ENCODE measurements at places on chromosomes 12 and 14. TPM values are rescaled to one million over a fixed set of nuclear protein-coding genes. Genes with fewer than 3 reads are reported as not detected.
A peak's percentile ranks its signal among the peaks of the same experiment; 100 is the strongest.

Gene C12orf54
- total RNA-seq, result not detected

Gene RASAL1
- total RNA-seq, result not detected

Gene TAS2R7
- total RNA-seq, result not detected

Gene LRP1-AS
- not detected for total RNA-seq

Gene FKBP3
- total RNA-seq, result 27.4 TPM

Gene TPPP2
- total RNA-seq, result not detected

Gene ESPL1
- total RNA-seq, result 2.0 TPM

Gene KRT83
- total RNA-seq, result not detected

DNA sequence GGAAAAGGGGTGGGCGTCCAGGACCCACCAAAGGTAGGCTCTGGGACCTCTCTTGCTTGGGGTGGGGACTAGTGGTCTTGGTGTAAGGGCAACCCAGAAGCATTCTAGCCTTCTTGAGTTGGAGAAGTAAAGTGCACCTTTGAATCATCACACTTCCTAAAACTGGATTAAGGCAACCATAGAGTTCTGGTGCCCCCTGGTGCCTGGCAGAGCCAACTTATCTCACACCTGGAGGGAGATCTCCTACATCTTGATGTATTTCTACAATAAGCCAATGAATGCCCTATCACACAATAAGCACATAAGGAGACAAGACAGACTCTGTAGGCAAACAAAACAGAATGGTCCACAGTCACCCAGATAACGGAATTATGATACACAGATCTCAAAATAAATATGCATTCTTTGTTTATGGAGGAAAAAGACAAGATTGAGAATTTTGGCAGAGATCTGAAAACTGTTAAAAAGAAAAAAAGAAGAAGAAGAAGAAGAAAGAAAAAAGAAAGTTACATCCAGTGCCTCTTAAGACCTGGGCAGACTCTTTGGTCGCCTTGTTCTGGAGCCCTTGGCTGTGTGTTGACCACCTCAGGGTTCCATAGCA is 95.9 kb upstream of the PPP2R5C start:
- no peak for DNase-seq

- DNase-seq, result no peak
Measured at GRCh38 chr12:102708108-102708507, 208.9 kb downstream of the PAH start.

DNA sequence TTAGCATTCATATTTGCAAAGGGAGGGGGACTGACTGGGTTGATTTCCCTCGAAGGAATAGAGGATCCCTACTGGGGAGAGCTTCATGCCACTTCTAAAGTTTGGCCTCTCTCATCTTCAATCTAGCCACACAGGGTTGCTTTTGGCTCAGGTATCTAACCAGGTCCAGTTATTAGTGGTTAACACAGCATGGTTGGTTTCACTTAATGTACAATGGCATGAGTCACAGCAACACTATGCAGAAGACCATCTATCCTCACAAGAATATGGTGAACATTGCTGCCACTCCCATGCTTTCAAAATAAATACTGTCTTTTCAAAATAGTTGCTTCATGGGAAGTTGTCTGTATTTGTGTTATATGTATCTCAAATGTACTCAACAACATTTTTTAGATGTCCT is 6.6 kb upstream of the RAB3IP start:
- no peak for DNase-seq

DNA sequence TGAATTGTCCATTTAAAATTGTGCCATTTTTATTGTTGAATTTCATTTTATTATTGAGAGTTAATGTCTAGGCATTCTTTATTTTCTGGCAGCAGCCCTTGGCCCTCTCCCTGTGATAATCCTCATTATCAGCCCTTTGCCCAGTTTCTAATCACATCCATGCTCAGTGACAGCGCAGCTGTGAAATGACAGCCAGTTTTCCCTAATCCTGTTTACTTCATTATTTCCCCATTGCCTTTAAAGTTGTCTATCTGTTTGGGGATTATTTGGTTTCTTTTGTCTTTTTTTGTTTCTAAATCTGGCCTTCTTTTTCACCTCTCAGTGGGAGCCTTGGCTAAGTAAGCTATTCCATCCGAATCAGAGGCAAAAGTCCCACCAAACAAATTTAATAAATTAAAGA is 476.9 kb downstream of the SLC6A15 start:
- DNase-seq, result no peak

DNA sequence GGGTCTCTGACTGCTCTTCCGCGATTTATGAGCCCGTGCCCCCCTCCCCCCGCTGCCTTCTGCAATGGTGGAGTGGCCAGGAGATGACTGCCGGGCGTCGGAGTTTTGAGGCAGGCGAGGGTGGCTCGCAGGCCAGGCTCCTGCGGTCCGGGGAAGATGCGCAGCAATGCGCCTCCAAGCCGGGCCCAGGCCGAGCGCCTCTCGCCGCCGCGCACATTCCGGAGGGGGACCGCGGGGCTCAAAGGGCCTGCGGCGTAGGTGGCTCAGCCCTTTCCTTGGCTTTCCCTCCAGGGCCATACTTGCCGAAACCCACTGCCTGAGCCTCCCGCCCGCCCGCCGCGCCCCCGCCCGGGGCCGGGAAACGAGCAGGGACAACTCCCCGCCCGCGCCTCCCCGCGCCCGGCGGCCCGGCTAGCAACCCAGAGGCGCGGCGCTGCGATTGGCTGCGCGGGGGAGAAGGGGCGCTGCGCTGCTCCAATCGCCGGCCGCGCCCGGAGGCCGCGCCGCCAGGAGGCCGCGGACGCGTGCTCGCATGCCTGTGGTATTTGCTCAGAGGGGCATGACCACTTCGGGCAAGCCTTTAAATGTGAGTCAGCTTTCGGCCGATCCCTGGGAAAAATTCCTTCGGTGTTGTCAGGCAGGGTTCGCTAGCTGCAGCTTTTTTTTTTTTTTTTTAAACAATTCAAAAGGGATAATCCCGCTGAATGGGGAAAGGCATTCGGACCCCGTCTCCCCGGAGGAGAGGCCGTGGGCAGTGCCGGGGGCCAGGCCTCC is 157.9 kb upstream of the PARP11 start:
- peak; percentile 52 for DNase-seq

DNA sequence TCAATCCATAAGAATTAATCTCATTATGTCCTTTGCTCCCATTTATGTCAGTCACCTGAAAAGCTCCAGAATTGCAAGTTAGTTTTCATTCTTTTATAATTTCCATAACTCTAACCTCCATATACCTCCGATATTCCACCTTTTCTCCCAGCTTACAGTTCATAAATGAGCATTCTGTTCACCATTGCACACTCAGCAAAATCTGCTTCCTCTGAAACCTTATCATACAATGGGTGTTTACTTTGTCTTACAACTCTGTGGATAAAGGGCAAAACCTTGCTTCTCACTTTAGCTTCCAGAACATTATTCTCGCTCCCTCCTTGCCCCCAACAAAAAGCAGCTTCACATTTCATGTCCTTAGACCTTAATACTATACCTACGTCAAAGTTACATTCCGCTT is 19.3 kb upstream of the SLCO1B1 start:
- no peak for DNase-seq
